Fibroblast of lung (primary cell): ENCODE measurements at places on chromosomes 7 and 10. TPM values are rescaled to one million over a fixed set of nuclear protein-coding genes. Genes with fewer than 3 reads are reported as not detected.

The SUFU gene
- total RNA-seq = 2.6 and 4.3 TPM in 2 replicates

- no peaks in the 10 kb centered on the region for H3K4me1 ChIP-seq
- DNase-seq = peak; percentile 50
- no peak overlapping the region for H3K4me3 ChIP-seq
- H3K36me3 ChIP-seq = no peaks in the 10 kb centered on the region
Observed at GRCh38 chr10:121536310-121536913, 61.8 kb downstream of the FGFR2 start.

DNA sequence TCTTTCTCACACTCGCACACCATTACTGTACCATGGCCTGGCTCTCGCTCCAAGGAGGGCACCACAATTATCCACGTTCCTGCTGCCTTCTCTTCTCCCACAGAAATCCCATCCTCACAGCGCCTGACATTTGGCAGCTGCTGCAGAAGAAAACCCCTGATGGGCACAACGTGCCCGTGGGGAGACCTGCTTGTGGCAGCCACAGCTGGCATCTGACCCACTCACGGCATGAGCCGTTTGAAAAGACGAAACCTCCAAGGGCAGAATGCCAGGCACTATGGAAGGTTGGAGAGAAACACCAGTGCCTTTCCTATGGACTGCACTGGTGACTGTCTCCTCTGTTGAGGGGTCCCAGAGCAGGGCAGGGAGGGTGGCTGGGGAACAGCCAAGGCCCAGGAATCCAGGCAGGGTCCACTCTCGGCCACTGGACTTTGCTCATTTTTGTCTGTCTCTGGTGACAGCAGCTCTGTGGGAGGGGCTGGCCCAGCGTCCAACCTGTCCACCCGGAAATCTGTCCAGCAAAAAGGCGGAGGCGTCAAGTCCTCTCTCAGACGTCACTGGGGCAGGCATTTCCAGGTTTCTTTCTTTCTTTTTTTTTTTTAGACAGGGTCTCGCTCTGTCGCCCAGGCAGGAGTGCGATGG, 61.0 kb upstream of the MKRN1 start:
- no peak for DNase-seq
- peaks cover 20% of the 10 kb centered on the region for H3K4me1 ChIP-seq

- H3K27ac ChIP-seq = no peak overlapping the region
- no peaks in the 10 kb centered on the region for H3K36me3 ChIP-seq
- H3K4me3 ChIP-seq = no peak overlapping the region
- DNase-seq = no peak
Observed at GRCh38 chr10:107994621-107995270, 830.2 kb upstream of the SORCS1 start.

- no peak overlapping the region for H3K4me3 ChIP-seq
- no peaks in the 10 kb centered on the region for H3K27me3 ChIP-seq
- no peak overlapping the region for H3K27ac ChIP-seq
Observed at GRCh38 chr7:4996696-4997222, 37.8 kb upstream of the MMD2 start.

- no peak overlapping the region for H3K4me3 ChIP-seq
- no peak for DNase-seq
- no peak overlapping the region for H3K27ac ChIP-seq
- H3K27me3 ChIP-seq = peaks cover 4% of the 10 kb centered on the region
- no peaks in the 10 kb centered on the region for H3K36me3 ChIP-seq
Observed at GRCh38 chr10:46293832-46294640, 7.2 kb downstream of the ANTXRL start.

- no peaks in the 10 kb centered on the region for H3K36me3 ChIP-seq
- H3K27me3 ChIP-seq = peaks cover 16% of the 10 kb centered on the region
- H3K4me3 ChIP-seq = no peak overlapping the region
- no peaks in the 10 kb centered on the region for H3K4me1 ChIP-seq
Observed at GRCh38 chr10:5484205-5484604, 15.2 kb downstream of the CALML5 start.

DNA sequence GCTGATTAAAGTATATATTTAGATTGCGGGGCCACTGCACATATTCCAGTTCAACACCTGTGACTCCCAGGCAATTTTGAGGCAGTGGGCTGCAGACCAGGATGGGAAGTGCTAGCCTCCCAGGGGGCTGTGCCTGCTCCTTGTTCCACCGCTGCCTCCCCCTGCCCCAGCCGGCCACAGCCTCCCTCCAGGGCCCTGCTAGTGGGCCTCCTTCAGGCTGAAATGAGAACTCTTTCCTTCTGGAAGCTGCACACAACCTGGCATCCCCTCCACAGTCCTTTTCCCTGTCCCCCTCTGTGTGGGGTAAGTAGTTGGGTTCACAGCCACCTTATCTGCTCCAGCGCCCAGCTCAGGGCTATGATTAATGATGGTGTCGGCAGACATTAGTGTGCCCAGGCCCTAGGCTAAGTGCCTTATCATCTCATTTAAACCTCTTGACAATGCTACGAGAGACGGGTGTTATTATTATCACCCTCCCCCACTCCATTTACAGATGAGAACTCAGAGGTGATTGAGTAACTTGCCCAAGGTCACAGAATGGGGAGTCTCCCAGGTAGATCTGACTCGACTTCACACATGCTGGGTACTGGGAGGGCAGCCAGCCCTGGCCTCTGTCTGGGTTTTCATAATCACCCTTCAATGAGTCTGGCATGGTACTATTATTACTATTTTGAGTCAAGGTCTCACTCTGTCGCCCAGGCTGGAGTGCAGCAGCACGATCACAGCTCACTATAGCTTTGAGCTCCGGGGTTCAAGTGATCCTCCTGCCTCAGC, 10.8 kb upstream of the SFRP5 start:
- H3K4me1 ChIP-seq = no peaks in the 10 kb centered on the region
- DNase-seq = no peak
- H3K27ac ChIP-seq = no peak overlapping the region
- peaks cover 9% of the 10 kb centered on the region for H3K27me3 ChIP-seq
- no peak overlapping the region for H3K4me3 ChIP-seq

- H3K4me3 ChIP-seq = no peak overlapping the region
- H3K4me1 ChIP-seq = no peaks in the 10 kb centered on the region
- no peak for DNase-seq
- no peaks in the 10 kb centered on the region for H3K36me3 ChIP-seq
Observed at GRCh38 chr10:26467639-26468038, 29.5 kb downstream of the APBB1IP start.

The FBXW4 gene
- 52.9 and 60.8 TPM in 2 replicates for total RNA-seq

DNA sequence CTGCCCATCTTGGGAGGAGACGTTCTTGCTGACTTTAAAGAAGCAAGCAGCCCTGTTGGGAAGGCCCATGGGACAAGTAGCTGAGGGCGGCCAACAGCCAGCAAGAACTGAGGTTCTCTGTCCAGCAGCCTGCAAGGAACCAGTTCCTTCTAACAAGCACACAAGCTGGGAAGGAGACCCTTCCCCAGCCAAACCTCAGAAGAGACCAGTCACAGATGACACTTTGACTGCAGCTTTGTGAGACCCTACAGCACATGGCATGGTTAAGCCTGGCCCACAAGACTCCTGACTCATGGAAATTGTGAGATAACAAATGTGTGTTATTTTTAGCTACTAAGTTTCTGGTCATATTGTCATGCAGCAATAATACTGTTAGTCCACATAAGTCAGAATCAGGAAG, 99.9 kb downstream of the PRLHR start:
- H3K27ac ChIP-seq = no peak overlapping the region
- no peaks in the 10 kb centered on the region for H3K4me1 ChIP-seq
- DNase-seq = peak; percentile 47
- no peaks in the 10 kb centered on the region for H3K27me3 ChIP-seq
- H3K36me3 ChIP-seq = no peaks in the 10 kb centered on the region

- peaks cover 49% of the 10 kb centered on the region for H3K36me3 ChIP-seq
- no peak overlapping the region for H3K4me3 ChIP-seq
- no peaks in the 10 kb centered on the region for H3K27me3 ChIP-seq
- peaks cover 18% of the 10 kb centered on the region for H3K4me1 ChIP-seq
Observed at GRCh38 chr7:107959527-107959898, 43.4 kb downstream of the LAMB1 start.
